ENCODE measurements at places on chromosomes 16 and 17. TPM values are rescaled to one million over a fixed set of nuclear protein-coding genes. Genes with fewer than 3 reads are reported as not detected.

Gene KCNAB3
- total RNA-seq: 5.7 TPM

Gene ESRP2
- 59.3 TPM for total RNA-seq

Gene SLC16A13
- 6.1 TPM for total RNA-seq

Gene AGRP
- not detected for total RNA-seq

Gene NDRG4
- total RNA-seq: 17.0 TPM
